ENCODE measurements at places on chromosomes 6 and 20. TPM values are rescaled to one million over a fixed set of nuclear protein-coding genes. Genes with fewer than 3 reads are reported as not detected.

Gene TSPYL1
- total RNA-seq, result 57.3 TPM

DNA sequence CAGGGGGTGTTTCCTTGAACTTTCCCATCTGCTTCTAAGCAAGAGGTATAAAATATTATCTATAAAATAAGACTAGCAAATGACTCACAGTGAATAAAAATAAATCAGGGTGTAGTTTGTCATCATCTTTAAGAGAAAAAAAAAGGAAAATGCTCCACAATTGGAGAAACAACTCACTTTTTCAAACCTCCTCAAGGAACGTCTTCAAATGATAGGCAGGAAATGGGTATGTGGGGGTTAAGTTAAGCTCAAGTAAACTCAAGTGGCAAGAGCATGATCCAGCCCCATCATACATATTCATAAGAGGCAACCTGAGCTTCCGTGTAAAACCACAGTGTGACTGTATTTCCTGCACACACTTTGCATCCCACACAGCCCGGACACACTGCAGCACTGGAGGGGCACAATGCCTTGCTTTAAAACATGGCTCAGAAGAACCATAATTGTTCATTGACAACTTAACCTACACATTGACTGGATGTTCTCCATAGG lies 58.5 kb upstream of the CEP85L start:
- peaks cover 27% of the 10 kb centered on the region for H3K4me1 ChIP-seq
- peak overlapping the region; percentile 93 for H3K27ac ChIP-seq
- H3K27me3 ChIP-seq, result no peaks in the 10 kb centered on the region
- DNase-seq, result no peak

- no peak overlapping the region for H3K27ac ChIP-seq
- DNase-seq, result no peak
- H3K27me3 ChIP-seq, result no peaks in the 10 kb centered on the region
- H3K4me1 ChIP-seq, result no peaks in the 10 kb centered on the region
- H3K4me3 ChIP-seq, result no peak overlapping the region
- H3K36me3 ChIP-seq, result no peaks in the 10 kb centered on the region
These were observed 87.2 kb downstream of the ADAT2 start for GRCh38 chr6:143363299-143363698.

Gene TRAPPC3L
- not detected for total RNA-seq

DNA sequence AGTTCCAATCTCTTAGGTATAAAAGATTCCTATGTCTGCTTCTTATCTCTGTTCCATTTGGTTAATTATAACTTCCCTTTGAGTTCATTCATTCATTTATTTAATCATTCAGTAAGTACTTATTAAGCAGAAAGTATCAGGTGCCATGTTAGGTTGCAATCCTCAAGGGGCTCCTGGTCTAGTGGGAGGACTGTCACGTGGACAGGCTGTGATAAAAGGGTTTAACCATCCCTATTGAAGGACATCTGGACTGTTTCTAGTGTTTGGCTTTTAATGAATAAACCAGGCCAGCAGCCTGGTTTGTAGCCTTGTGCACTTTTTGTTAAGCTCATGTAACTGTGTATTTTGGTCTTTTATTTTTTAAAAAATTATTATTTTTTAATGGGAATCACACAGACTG lies 162.1 kb upstream of the OGFRL1 start:
- DNase-seq, result no peak
- no peak overlapping the region for H3K27ac ChIP-seq
- H3K4me1 ChIP-seq, result no peaks in the 10 kb centered on the region
- no peak overlapping the region for H3K4me3 ChIP-seq

- no peak overlapping the region for H3K27ac ChIP-seq
- H3K27me3 ChIP-seq, result peaks cover 11% of the 10 kb centered on the region
- H3K4me1 ChIP-seq, result no peaks in the 10 kb centered on the region
These were observed 119.1 kb downstream of the PRND start for GRCh38 chr20:4840801-4841200.

DNA sequence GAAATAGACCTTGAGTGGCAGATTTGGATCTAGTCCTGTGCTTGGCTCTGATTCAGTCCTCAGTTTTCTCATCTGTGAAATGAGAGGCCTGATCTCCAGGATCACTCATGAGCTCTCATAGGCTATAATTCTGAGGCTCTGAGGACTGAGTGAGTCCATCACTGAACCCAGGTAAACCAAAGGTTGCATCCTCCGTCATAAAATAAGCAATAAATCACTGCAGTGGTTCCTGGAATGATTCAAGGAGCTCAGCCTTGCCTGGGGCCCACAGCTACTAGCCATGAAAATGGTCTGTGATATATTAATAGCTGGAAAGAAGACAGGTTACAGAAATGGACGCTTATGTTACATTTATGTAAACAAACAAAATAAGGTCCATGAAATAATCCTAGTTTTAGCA lies 124.8 kb downstream of the MAP3K7 start:
- H3K36me3 ChIP-seq, result no peaks in the 10 kb centered on the region
- no peaks in the 10 kb centered on the region for H3K4me1 ChIP-seq
- no peak overlapping the region for H3K27ac ChIP-seq
- H3K27me3 ChIP-seq, result no peaks in the 10 kb centered on the region

DNA sequence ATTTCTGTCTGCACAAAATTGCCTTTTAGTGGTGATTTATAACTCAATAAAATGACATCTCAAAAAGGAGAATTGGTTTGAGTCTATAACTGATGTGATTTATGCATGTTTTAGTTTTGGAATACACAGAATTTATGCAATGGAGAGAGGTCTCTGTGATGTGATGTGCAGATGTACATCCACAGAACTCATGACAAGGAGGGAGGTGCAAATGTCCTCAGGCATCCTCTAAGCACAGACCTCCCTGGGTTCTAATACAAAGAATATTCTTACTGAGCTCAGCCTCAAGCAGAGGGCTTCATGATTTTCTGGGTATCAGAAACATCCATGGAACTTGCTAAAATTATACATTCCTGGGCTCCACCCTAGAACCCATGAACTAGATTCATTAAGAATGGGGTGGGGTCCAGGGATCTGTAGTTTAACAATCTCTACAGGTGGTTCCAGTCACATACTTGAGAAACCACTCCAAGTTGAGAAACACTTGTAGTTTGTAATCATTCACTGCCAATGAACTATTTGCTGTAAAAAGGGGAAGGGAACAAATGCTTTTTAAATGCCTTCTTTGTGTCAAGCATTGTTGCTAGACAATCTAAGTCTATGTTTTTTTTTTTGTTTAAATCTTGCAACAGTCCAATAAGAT lies 60.2 kb upstream of the NEDD9 start:
- H3K27me3 ChIP-seq, result no peaks in the 10 kb centered on the region
- DNase-seq, result no peak
- no peaks in the 10 kb centered on the region for H3K4me1 ChIP-seq
- H3K4me3 ChIP-seq, result no peak overlapping the region

DNA sequence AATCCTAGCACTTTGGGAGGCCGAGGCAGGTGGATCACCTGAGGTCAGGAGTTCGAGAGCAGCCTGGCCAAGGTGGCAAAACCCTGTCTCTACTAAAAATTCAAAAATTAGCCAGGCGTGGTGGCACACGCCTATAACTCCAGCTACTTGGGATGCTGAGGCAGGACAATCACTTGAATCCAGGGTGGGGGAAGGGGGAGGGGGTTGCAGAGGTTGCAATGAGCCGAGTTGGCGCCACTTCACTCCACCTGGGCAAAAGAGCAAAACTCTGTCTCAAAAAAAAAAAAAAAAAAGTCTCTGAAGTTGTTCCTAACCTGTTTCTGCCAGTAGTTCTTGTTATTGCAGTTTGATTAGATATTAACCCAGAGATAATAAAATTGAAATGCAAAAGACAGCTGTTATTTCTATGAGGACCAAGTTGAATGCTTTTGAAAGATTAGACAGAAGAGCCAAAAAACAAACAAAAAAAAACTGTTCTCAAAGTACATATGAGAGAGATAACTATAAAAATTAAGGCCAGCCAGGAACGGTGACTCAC lies 22.6 kb downstream of the PIGU start:
- H3K4me1 ChIP-seq, result no peaks in the 10 kb centered on the region
- DNase-seq, result no peak
- no peaks in the 10 kb centered on the region for H3K27me3 ChIP-seq
- no peak overlapping the region for H3K4me3 ChIP-seq
- no peak overlapping the region for H3K27ac ChIP-seq

Measured in endothelial cell of umbilical vein (primary cell).